ENCODE measurements at places on chromosomes 11 and 22.

DNA sequence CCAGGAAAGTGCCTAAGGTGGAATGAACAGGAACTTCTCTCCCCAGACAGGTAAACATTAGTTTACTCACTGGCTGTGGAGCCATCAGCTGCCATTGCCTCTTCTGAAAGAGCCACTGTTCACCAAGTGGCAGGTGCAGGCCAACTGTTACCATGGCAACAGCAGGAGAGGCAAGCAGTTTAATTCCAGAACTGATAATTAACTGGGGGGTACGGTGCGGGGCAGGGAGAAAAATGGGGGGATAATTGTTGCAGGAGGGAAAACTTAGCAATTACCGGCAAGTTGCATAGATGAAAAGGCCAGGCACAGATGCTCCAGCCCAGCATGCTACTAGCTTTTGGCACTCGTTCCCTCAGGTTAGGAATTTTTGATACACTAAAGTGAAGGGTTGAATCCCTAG is 85.1 kb downstream of the TRIM44 start:
- no peak for DNase-seq

DNA sequence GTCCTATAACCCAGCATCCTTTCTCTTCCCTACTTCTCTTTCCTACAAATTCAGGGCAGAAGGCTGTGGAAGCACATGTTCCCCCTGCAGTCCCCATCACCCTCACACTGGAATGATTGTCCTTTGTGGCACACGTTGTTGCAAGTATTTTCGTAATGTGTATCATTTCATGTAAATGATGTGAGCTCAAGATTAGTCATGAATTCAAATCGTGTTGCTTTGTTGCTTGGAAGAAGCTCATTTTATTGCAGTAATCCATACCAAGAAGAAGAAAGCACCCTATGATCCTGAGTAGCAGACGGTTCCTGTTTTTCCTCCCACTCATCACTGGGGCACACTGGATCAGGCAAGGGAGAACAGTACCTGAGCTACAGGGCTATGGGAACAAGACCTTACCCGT is 173.4 kb downstream of the NCAM1 start:
- DNase-seq: no peak

GRCh38 chr11:126452241-126453101 is 97.0 kb downstream of the ST3GAL4 start:
- DNase-seq: no peak

DNA sequence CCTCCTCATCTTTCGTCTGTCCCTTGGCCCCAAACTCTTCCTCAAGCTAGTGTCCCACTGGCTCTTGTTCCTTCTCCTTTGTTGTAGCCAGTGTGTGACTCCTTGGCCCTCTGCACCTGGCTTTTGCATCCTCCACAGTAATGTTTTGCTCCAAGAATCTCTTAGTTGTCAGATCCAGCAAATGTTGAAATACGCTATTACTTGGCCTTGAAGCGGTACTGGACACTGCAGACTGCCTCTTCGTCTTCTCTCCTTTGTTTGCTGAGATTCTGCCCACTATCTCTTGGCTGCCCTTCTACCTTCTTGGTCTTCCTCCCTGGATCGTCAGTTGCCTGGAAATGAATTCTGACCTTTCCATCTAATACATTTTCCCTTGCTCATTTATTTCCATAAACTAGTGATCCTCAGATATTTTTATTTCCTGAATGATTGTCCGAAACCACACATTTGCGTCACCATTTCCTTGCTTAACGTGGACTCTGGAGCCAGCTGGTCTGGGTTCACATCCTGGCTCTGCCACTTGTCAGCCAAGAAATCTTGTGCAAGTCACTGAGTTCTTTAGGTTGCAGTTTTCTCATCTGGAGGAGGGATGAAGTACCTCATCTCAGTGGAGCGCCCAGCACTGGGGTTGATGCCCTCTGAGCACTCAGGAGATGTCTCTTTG is 113.6 kb downstream of the LDLRAD3 start:
- no peak for DNase-seq

DNA sequence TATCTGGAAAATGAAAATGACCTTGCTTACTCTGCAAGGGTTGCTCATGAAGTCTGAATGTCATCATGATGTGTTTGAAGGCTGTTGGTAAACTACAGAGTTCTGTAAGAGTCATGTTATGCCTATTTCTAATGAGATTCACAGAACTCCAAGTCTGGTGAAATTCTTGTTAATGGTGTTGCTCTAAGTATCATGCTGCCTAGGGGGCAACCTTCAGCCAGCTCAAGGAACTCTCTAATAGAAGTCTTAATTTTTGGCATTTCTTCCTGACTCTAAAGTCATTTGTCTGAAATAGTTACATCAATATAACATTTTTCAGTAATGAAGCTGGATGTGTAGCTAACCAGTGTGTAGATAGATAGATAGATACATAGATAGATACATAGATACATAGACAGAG is 302.8 kb downstream of the FAT3 start:
- DNase-seq: no peak

- DNase-seq: no peak
These were observed 83.2 kb downstream of the BUD13 start for GRCh38 chr11:116689413-116690127.

DNA sequence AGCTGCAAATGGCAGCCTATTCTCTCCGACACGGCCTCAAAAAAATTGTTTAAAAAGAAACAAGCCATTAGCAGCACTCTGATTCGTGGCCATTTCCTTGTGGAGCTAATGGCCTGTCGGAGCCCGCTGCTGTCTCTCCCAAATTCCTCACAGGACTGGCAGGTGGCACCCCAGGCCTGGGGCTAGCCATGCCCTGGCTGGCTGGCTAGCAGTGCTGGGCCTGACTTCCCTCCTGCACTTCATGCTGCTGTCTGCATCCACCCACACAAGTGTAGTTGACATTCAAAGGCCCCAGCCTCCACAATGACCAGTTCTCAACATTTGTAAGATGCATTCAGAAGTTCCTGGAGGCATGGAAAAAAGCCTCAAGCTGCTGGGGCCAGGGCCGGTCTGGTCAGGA is 61.5 kb downstream of the SMCO4 start:
- no peak for DNase-seq

GRCh38 chr11:86790867-86791849 is 9.2 kb upstream of the PRSS23 start:
- DNase-seq: no peak

DNA sequence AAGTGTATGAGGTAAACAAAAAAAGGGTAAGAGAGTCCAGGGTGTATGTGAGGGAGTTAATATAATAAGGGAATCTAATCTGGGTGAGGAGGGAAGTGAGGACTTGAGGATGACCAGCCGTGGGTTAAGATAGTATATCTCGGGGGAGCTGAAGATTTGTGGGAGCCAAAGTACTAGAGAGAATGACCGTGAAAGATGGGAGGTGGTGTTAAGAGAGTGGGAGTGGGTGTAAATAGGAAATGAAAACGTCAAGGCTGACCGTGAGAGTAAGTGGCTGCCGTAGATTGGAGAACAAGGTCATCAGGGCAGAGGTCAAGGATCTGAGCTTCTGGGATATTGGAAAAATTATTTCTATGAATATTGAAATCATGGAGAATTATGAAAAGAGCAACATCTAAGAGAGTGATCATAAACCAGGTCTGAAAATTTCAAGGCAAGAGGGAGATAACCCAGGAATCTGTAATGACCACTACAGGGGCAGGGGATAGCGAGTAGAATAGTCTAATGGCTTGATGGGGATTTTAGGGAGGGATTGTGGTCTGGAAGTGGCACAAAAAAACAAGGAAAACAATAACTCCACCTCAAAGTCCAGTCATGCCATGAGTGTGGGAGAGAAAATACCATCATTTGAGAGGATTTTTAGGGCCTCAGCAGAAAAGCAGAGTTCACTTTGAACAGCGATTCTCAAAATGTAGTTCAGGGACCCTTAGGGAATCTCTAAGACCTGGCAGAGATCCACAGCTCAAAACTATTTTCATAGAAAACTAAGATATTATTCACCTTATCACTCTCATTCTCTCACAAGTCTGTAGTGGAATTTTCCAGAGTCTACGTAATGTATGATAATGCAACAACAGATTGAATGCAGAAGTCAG is 72.0 kb downstream of the PRR5L start:
- no peak for DNase-seq

DNA sequence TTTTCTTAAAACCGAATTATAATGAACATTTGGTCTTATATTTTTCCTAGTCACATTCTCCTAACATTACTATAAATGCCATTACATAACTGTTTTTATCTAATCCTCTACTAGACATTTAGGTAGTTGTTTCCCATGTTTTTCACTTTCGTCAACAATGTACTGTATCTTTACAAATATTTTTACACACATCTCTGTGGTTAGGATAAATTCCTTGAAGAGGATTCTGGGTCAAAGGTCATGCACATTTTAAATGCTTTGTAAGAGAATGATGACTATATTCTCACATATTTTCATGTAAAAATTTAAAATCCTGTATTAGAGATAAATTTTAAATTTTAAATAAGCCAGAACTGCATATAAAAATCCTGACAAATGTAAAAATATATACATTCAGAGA is 61.3 kb upstream of the CLNS1A start:
- DNase-seq: no peak

DNA sequence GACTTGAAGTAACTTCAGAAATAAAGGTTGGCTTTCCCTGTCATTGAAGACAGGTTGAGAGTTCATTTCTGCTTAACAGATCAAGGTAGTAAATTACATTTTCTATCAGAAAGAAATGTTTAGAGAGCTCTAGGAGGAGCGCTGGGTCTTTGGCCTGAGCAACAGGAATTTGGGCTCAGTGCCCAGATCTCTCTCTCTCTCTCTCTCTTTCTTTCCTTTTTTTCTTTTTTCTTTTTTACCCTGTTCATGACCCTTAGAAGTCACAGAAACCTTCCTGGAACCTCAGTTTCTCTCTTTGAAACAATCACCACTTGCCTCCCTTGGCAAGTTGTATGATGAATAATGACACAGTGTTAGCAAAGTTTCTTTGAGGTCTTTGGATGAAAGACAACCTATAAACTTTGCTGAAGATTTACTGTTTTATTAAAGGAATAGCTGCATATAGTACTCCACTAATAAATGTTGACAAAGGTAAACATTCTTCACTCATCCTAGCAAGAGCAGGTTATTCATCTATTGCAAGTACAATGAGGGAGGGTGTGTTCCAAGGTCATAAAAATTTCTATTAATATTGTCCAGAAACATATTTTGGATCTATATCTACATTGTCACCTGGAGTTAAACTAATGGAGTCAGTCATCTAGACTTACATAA is 35.5 kb upstream of the RASSF10 start:
- no peak for DNase-seq

- DNase-seq: no peak
These were observed 39.4 kb upstream of the LIN7C start for GRCh38 chr11:27545946-27546345.

- no peak for DNase-seq
These were observed 736.0 kb upstream of the LRRC4C start for GRCh38 chr11:42195289-42196013.

GRCh38 chr11:108558222-108558621 is 35.3 kb downstream of the EXPH5 start:
- no peak for DNase-seq

DNA sequence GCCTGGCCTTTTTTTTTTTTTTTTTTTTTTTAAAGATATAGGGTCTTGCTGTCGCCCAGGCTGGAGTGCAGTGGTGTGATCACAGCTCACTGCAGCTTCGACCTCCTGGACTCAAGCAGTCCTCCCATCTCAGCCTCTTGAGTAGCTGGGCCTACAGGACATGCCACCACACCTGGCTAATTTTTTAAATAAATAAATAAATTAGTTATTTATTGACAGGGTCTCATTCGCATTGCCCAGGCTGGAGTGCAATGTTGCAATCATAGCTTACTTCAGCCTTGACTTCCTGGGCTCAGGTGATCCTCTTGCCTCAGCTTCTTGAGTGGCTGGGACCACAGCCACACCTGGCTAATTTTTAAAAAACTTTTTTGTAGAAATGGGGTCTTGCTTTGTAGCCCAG is 10.5 kb downstream of the AP2A2 start:
- DNase-seq: no peak

- DNase-seq: no peak
These were observed 39.8 kb downstream of the AMPD3 start for GRCh38 chr11:10494636-10495463.

- no peak for DNase-seq
These were observed 10.3 kb upstream of the FIBIN start for GRCh38 chr11:26983645-26984044.

GRCh38 chr11:134466156-134466555 is 54.1 kb upstream of the B3GAT1 start:
- no peak for DNase-seq

DNA sequence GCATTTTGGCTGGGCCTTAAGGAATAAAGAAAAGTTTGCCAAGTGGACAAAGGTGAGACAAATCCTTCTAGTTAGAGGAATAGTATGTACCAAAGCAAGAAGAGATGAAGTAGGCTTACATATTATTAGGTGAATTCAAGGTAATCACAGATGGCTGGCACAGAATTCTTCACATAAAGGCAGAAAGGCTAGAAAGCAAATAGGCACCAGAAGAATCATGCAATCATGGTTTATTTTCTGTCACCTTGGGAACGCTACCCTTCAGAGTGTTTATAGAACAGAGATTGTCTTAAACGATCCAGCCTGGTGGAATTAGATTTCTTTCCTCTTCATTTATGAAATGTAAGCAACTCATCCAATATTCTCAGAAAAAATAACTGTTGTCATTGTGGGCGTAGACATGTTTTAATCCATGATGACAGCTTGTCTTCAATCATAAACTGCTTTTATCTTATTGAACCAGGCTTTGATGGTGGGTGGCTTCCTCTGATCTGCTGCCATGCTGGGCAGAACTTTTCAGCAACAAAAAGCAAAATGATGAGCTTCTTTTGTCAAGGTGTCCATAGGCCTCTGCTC is 49.0 kb upstream of the CSNK2A3 start:
- no peak for DNase-seq

DNA sequence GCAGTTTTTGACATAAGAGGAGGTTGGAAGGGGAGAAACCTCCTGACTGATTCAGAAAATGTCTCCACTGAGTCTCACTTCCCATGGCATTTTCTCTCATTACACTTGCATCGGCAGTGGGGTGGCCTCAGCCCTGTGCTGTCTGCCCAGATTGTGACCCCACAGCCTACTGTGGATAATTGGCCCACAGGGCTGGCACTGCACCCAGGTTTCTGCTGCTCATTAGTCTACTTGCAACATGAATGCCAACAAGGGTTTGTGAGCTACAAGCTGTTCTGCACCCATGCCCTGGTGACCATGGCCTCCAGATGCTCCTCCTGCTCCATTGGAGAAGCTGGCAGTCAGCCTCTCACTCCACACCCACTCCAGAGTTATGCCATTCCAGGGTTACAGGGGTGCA is 296.0 kb downstream of the CTTN start:
- no peak for DNase-seq

GRCh38 chr11:115906171-115906570 is 402.0 kb upstream of the CADM1 start:
- DNase-seq: no peak

- no peak for DNase-seq
These were observed 33.2 kb upstream of the LMO1 start for GRCh38 chr11:8296872-8297271.

DNA sequence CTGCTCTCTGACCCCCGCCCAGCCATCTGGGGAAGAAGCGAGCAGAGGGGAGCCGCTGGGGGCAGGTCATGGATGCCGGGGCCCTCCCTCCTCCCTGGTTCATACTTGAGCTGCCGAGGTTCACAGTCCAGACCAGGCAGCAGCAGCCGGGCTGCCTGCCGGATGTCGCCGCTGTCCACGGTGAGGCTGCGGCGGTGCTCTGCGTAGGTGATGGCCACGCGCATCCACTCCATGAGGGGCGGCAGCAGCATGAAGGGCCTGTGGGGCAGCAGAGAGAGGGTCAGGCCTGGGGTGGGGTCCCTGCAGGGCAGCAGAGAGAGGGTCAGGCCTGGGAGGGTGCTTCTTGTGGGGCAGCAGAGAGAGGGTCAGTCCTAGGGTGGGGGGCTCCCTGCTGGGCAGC is 67.6 kb downstream of the NAT10 start:
- no peak for DNase-seq

- DNase-seq: no peak
These were observed 16.0 kb downstream of the ADM start for GRCh38 chr11:10320736-10321465.
